Activated T-helper 17 cell treated with anti-CD3 and anti-CD28 coated beads, Interleukin-2, amount 50 U/mL, for 72 hours (primary cell): ENCODE measurements at places on chromosomes 1 and 21.

- no peak overlapping the region for H3K4me3 ChIP-seq
- H3K36me3 ChIP-seq = no peaks in the 10 kb centered on the region
- peaks cover 6% of the 10 kb centered on the region for H3K27me3 ChIP-seq
- H3K4me1 ChIP-seq = no peaks in the 10 kb centered on the region
Measured at GRCh38 chr21:37771181-37771580, 145.1 kb downstream of the KCNJ6 start.

DNA sequence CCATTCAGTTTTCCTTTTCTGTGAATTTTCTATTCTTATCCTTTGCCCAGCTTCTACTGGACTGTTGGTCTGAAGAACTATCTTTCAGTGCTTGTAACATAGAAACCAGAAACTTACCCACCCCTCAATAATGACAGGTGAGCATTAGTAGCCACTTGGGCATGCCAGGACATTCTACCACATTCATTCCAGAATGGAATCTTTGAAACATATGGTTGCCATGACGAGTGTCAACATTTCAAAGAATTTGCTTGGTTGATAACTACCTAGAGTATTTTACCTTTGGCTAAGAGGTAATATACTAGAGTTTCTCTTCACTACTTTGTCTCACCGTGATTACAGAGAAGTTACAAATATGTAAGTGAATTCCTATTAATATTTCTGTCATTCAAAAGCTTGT, at the start of gene MROH9:
Gene MROH9 (plus strand): TSS at position 304 of the 400 bp plus-strand sequence. CDS start 10,023 bp downstream, outside the sequence.
- H3K27me3 ChIP-seq = peaks cover 7% of the 10 kb centered on the region
- H3K27ac ChIP-seq = no peak within 1 kb of the TSS
- no peaks in the 10 kb centered on the region for H3K36me3 ChIP-seq

DNA sequence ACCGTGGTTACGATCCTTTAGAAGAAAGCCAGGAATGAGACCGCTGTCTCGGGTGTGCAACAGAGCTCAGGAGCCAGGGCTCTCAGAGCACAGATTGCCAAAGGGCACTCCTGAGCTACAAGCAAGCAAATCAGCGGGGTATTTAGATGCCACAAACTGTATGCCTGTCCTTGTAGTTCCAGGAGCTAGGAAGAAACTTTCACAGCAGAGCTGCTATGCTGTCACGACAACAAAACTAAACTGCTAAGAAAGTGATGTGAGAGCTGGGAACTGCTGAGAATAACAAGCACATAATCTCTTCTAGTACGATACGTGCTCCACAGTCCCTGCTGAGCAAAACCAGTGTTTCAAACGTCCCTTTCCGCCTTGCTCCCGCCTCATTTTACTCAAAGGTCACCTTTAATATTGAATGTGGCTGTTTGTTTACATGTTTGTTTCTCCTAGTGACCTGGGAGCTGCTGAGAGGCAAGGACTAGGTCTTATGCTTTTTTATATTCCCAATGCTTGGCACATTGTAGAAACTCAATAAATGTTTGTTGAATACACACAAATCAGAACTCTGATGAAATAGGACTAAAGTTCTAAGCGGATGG, 14.7 kb downstream of the GREM2 start:
- no peak overlapping the region for H3K4me3 ChIP-seq
- no peak overlapping the region for H3K27ac ChIP-seq
- no peak for ATAC-seq
- peaks cover 11% of the 10 kb centered on the region for H3K36me3 ChIP-seq

- H3K4me3 ChIP-seq = no peak overlapping the region
- no peak overlapping the region for H3K27ac ChIP-seq
- no peak for ATAC-seq
- no peaks in the 10 kb centered on the region for H3K4me1 ChIP-seq
- peaks cover 4% of the 10 kb centered on the region for H3K27me3 ChIP-seq
Measured at GRCh38 chr1:163084330-163084729, 15.2 kb downstream of the RGS4 start.

DNA sequence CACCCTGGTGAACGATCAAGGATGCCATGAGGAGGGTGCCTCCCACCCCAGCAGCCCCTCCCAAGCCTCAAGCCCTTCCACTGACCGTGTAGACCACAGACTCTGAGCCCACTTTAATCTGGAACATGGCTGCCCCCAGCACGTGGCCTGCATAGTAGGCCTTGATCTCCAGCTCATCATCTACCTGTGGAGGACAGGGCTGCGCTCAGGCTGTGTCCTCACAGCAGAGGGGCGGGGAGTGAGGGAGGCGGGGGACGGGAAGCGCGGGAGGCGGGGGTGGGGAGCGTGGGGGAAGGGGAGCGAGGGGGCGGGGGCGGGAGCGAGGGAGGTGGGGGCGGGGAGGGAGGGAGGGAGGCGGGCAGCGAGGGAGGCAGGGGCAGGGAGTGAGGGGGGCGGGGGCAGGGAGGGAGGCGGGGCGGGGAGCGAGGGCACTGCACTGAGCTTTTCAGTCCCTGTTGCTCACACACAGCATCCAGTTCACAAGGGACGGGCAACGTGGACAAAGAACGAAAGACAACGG, 7.1 kb downstream of the PUSL1 start:
- no peak overlapping the region for H3K27ac ChIP-seq
- H3K4me1 ChIP-seq = no peaks in the 10 kb centered on the region
- ATAC-seq = no peak

GRCh38 chr1:214586621-214587020, 16.4 kb upstream of the CENPF start:
- no peaks in the 10 kb centered on the region for H3K4me1 ChIP-seq
- H3K27me3 ChIP-seq = peaks cover 22% of the 10 kb centered on the region
- H3K36me3 ChIP-seq = no peaks in the 10 kb centered on the region
- no peak for ATAC-seq
- no peak overlapping the region for H3K4me3 ChIP-seq
- H3K27ac ChIP-seq = no peak overlapping the region

GRCh38 chr1:204869097-204869496, 1.6 kb upstream of the NFASC start:
- no peaks in the 10 kb centered on the region for H3K4me1 ChIP-seq
- H3K36me3 ChIP-seq = no peaks in the 10 kb centered on the region
- H3K27ac ChIP-seq = no peak overlapping the region
- no peak for ATAC-seq
- H3K27me3 ChIP-seq = peaks cover 21% of the 10 kb centered on the region

GRCh38 chr1:88985032-88985431, 7.4 kb downstream of the KYAT3 start:
- H3K4me3 ChIP-seq = peak overlapping the region; percentile 73
- peaks cover 72% of the 10 kb centered on the region for H3K4me1 ChIP-seq
- no peaks in the 10 kb centered on the region for H3K27me3 ChIP-seq
- ATAC-seq = peak; percentile 50
- peaks cover 96% of the 10 kb centered on the region for H3K36me3 ChIP-seq
- H3K27ac ChIP-seq = peak overlapping the region; percentile 35

- H3K4me1 ChIP-seq = no peaks in the 10 kb centered on the region
- no peak overlapping the region for H3K4me3 ChIP-seq
- no peak overlapping the region for H3K27ac ChIP-seq
- ATAC-seq = no peak
- H3K36me3 ChIP-seq = no peaks in the 10 kb centered on the region
Measured at GRCh38 chr1:118333601-118334210, 148.7 kb upstream of the SPAG17 start.

- no peaks in the 10 kb centered on the region for H3K36me3 ChIP-seq
- no peak for ATAC-seq
- peaks cover 5% of the 10 kb centered on the region for H3K27me3 ChIP-seq
- no peak overlapping the region for H3K27ac ChIP-seq
Measured at GRCh38 chr1:978069-978834, 3.6 kb downstream of the PERM1 start.

GRCh38 chr1:163774978-163775620, 453.3 kb downstream of the NUF2 start:
- no peak overlapping the region for H3K27ac ChIP-seq
- H3K4me3 ChIP-seq = no peak overlapping the region
- no peaks in the 10 kb centered on the region for H3K36me3 ChIP-seq
- ATAC-seq = no peak
- H3K27me3 ChIP-seq = no peaks in the 10 kb centered on the region

DNA sequence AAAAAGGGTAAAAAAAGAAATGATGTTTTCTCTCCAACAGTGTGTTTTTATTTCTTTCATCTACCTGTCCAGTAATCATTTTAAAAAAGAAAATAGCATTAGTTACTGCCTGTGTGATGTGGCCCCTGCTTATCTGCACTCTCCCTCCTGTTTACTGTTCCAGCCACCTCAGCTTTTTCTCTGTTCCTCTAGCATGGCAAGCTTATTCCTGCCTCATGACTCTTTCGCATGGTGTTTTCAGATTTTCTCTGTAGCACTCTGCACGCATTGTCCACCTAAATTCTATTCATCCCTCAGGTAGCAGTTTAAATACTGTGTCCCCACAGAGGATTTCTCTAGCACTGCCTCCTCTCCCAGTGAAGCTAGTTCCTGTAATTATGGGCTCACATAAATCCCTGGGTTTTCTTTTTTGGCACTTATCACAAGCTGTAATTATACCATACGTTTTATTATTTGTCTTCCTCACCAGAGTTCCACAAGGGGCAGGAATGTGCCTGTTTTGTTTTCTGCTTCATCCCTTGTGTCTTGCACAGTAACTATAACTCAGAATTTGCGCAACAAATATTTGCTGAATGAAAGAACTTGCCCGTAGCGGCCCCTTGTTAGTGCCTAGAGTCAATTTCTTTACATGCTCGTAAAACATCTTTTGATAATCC, 51.4 kb upstream of the LRIG2 start:
- H3K36me3 ChIP-seq = peaks cover 6% of the 10 kb centered on the region
- no peaks in the 10 kb centered on the region for H3K4me1 ChIP-seq
- no peak overlapping the region for H3K4me3 ChIP-seq
- ATAC-seq = no peak
- no peak overlapping the region for H3K27ac ChIP-seq

DNA sequence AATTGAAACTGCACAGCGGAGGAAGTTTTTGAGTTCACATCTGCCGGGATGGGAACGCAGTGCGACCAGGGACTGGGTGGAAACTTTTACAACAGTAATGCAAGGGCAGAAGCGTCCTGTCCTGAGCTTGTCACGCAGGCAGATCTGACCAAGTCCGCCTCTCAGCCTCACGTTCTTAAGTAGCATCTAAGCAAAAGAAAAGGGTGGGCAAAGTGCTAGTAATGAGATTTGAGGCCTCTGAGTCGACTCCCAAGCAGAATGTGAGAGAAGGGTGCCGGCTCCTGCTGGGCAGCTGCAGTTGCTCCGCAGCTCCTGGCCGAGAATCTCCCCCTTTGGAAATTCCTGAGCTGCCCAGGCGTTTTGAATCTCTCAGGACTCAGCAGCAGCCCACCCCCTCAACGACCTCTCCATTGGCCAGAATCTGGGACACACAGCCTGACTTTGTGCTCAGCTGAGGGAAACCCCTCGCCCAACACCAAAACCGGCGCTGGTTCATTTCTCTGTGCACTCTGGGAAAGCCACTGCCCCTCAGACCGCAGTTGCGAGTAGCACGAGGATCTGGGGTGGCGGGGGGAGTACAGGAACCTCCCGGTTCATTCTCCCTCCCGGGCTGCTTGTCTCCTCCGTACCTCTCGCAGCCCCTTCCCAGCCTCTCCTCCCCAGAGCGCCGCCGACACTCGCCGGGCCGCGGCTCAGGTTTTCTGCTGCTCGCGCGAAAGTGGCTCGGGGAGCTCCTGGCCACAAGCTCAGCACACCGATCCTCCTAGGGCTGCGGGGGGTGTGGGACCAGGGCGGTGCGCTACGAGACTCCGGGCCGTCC, 913 bp upstream of the S1PR1 start:
- H3K36me3 ChIP-seq = peaks cover 63% of the 10 kb centered on the region
- H3K27me3 ChIP-seq = no peaks in the 10 kb centered on the region
- H3K27ac ChIP-seq = peak overlapping the region; percentile 100
- peaks cover 26% of the 10 kb centered on the region for H3K4me1 ChIP-seq

DNA sequence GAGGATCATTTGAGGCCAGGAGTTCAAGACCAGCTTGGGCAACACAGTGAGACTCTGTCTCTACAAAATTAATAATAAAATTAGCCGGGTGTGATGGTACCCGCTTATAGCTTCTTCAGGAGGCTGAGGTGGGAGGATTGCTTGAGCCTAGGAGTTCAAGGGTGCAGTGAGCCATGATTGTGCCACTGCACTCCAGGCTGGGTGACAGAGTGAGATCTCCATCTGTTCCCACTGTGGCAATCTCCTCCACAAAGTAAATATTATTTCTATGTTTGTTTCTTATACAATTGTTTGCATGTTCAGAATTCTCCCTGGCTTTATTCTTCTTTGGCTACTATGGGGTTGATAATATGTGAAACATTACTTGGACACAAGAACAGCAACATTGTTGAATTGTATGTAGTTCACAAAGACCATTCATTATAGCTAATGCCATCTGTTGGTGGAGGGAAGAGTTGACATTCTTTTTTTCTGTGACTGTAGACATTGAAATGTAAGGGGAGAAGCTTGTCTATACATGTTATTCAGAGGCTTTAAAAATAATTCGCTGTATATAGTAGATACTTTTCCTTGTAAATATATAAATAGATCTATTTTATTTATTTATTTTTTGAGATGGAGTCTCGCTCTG, 47.8 kb upstream of the SRSF10 start:
- H3K27me3 ChIP-seq = peaks cover under 1% of the 10 kb centered on the region
- ATAC-seq = no peak
- H3K4me1 ChIP-seq = no peaks in the 10 kb centered on the region
- H3K36me3 ChIP-seq = no peaks in the 10 kb centered on the region
- no peak overlapping the region for H3K4me3 ChIP-seq
- no peak overlapping the region for H3K27ac ChIP-seq

GRCh38 chr21:14602382-14602958, 56.4 kb upstream of the SAMSN1 start:
- no peaks in the 10 kb centered on the region for H3K27me3 ChIP-seq
- peak overlapping the region; percentile 29 for H3K4me3 ChIP-seq
- no peak for ATAC-seq

DNA sequence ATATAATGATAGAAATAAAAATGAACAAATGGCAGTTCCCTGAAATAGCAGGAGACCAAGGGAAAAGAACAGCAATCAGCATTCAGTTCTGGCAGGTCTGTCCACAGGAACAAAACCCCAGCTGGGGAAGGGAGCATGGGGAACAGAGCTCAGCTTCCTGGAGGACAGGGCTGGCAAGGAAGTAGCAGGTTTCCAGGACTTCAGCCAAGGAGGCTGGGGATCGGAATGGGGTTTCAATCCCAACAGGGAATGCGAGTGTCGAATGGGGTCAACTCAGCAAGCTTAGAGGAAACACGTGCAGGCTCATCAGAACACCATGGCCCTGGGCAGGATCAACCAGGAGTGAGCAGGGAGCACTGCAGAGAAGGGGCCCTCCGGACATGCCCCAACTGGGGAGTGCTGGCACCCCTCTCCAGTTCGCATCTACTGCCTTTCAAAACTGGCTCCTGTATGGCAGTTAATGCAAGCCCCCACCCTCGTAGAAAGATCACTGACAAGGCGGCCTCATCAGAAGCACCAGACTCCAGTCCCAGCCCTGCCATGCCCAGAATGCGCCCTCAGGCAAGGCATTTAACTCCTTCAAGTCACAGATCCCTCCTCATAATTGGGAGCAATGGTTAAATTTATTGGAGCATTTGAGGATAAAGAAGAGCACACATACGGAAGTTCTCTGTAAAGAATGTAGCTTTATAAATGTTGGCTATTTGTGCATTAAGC, 72.4 kb downstream of the SEC16B start:
- no peak overlapping the region for H3K27ac ChIP-seq
- H3K4me1 ChIP-seq = no peaks in the 10 kb centered on the region
- H3K27me3 ChIP-seq = no peaks in the 10 kb centered on the region
- no peaks in the 10 kb centered on the region for H3K36me3 ChIP-seq

GRCh38 chr1:206513312-206514111, 6.2 kb downstream of the RASSF5 start:
- no peaks in the 10 kb centered on the region for H3K36me3 ChIP-seq
- H3K4me1 ChIP-seq = no peaks in the 10 kb centered on the region
- H3K27ac ChIP-seq = no peak overlapping the region
- H3K27me3 ChIP-seq = peaks cover 17% of the 10 kb centered on the region
- no peak overlapping the region for H3K4me3 ChIP-seq
- ATAC-seq = no peak

GRCh38 chr1:235648954-235649367, 623 bp downstream of the GNG4 start:
- peaks cover 5% of the 10 kb centered on the region for H3K4me1 ChIP-seq
- peaks cover 13% of the 10 kb centered on the region for H3K36me3 ChIP-seq
- peak overlapping the region; percentile 79 for H3K4me3 ChIP-seq
- ATAC-seq = peak; percentile 81
